ENCODE measurements at places on chromosomes 7 and 10.

DNA sequence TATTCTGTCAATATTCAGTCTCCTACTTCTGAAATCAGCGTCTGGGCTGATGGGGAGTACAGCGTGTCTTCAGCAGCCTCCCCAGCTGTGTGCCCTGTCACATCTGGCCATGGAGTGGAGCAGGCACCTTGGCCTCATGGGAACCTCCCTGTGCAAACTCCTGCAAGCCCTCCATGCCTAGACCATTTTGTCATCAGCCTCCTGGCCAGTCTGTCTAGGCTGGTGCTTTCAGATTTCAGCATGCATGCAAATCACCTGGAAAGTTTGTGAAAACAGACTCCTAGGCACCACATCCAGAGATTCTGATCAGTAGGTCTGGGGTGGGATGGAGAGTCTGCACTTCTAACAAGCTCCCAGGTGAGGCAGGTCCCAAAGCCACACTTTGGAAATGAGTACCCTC, 26.2 kb upstream of the CCSER2 start:
- no peak for DNase-seq

DNA sequence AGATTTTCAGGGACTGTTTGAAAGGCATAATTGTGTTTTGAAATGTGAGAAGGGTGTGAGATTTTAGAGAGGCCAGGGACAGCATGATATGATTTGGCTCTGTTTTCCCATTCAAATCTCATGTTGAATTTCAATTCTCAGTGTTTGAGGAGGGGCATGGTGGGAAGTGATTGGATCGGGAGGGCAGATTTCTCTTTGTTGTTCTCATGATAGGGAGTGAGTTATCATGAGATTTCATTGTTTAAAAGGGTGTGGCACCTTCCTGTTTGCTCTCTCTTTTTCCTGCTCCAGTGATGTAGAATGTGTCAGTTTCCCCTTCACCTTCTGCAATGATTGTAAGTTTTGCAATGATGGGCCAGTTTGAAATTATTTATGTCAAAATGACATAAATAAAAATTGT, 113.0 kb upstream of the PCDH15 start:
- DNase-seq, result no peak

- DNase-seq, result no peak
Observed at GRCh38 chr10:5522913-5523560, 1.7 kb upstream of the CALML3 start.

GRCh38 chr7:106736508-106737201, 75.7 kb upstream of the CCDC71L start:
- DNase-seq, result peak; percentile 31

GRCh38 chr10:114541081-114541796, 116.8 kb downstream of the ABLIM1 start:
- DNase-seq, result peak; percentile 74

- DNase-seq, result no peak
Observed at GRCh38 chr10:93274419-93274818, 200.7 kb downstream of the CYP26A1 start.

DNA sequence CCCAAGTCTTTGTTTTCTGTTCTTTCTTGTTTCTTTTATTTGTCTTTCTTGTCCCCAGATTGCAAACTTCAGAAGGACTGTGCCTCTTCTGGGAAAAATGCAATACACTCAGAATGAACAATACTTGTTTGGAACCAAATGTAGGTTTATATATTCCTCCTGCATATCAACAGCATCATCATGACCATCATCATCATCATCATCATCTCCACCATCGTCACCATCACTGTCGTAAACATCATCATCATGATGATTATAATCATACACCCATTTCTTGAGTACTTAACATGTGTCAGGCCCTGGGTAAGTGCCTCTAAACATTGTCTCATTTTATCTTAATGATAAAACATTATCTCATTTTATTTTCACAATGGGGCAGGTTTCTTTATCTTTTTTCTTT, 476.8 kb downstream of the CCSER2 start:
- DNase-seq, result no peak

DNA sequence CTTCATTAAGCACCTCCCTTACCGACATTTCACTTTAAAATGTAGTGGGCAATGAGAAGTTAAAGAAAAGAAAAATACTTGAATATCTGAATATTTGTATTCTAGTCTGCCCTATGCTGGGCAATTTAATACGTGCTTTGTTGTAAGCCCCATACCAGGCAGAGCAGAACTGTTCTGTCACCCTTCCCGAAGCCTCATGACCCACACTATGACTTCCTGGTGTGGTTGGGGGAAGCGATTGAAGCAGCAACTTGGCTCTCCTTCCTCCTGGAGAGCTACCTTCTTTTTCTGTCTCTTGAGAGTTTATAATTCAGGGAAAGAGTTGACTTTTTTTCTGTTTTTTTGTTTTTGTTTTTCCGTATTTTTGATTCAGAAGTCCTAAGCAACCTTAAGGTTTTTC, 243.7 kb downstream of the INHBA start:
- no peak for DNase-seq

- DNase-seq, result no peak
Observed at GRCh38 chr10:34794835-34795234, 20.3 kb downstream of the PARD3 start.

DNA sequence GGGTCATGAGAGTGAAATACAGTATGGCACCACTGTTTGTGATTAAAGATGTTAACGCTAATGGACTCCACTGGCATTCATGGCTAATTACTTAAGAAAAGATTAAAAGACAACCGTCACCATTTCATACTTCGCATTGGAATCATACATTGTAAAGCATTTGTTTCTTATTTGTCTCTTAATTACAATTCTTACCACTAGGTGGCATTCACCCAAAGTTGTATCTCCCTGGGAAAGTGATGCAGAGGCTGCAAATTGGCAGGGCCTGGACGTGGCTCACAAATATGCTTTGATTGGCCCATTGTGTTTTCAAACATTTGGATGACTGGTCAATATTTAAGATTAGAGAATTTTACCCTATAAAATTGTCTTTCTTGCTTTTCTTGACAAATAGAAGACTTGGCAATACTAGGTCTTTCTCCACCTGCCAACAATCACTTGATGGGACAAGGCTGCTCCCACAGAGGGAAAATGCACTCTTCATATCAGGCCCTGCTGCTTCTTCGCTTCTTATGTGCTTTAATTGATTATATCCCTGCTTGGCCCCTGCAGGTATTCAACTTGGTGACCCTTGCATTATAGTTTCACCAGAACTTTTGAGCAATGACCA, 72.1 kb upstream of the STARD3NL start:
- no peak for DNase-seq

- no peak for DNase-seq
Observed at GRCh38 chr7:134101716-134102115, 25.4 kb upstream of the LRGUK start.

DNA sequence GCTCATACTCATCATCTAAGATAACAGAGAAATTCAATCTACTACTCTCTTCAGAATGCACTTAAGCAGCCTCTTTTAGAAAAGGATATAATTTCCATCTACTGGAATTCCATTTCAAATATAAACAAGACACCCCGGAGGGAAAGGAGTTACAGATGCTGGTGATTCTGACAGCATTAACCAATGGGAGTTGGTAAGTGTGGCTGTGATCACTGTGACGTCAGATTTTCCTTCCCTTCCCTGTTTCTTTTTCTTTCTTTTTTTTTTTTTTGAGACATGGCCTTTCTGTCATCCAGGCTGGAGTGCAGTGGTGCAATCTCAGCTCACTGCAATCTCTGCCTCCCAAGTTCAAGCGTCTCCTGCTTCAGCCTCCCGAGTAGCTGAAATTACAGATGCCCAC, 106.6 kb downstream of the ACTR3B start:
- DNase-seq, result no peak

- no peak for DNase-seq
Observed at GRCh38 chr10:11210211-11210922, 192.7 kb downstream of the CELF2 start.

DNA sequence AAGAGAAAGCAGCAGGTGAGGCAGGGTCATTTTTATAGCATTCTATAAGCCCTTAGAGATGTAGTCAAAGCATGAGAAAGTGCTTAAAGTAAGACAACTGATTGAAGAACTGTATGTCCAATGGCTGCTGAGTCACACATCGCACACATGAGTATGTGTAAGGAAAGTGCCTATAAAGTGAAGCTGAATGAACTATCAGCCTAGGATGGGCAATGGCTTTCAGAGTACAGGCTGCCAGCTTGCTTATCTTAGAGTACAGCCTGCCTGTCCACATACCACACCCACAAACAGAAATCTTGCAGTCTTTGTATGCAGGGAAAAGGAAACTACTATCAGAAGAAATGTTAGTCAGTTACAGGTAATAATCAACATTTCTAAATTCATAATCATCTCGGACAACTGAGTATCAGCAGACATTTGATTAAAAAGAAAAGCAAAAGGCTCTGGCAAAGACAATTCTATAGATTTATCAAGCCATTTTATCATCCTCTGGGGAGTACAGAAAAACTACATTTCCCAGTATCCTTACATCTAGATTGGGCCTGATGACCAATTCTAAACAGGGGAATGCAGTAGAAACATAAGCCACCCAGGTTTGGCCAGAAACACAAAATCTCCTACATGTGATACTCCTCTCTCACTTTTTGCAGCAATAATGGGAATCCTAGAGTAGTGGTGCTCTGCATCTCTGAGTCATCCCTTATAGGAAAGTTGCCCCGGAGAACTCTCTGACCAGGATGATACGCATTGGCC, 16.2 kb upstream of the EPHB6 start:
- DNase-seq, result no peak

GRCh38 chr10:63264617-63265221, 131.6 kb downstream of the NRBF2 start:
- DNase-seq, result no peak

Data from activated T-helper 1 cell treated with anti-CD3 and anti-CD28 coated beads, Interleukin-12 subunit alpha, Interleukin-12 subunit beta, Interleukin-2, Interleukin-4 antibody, amounts not matched to agents 30 ng/mL and 10 ng/mL and 1 ng/mL, durations not matched to agents 14 hours and 24 hours and 36 hours (primary cell).